Mesenchymal stem cell (in vitro differentiated cells and primary cell): ENCODE measurements at places on chromosomes 7 and 10.
A peak's percentile ranks its signal among the peaks of the same experiment; 100 is the strongest.

- H3K4me1 ChIP-seq: no peaks in the 10 kb centered on the region
- H3K27me3 ChIP-seq: no peaks in the 10 kb centered on the region
Measured at GRCh38 chr10:3363311-3364045, 190.9 kb upstream of the PITRM1 start.

- no peaks in the 10 kb centered on the region for H3K36me3 ChIP-seq
- no peak for DNase-seq
- H3K4me1 ChIP-seq: no peaks in the 10 kb centered on the region
- H3K27me3 ChIP-seq: no peaks in the 10 kb centered on the region
- H3K4me3 ChIP-seq: no peak overlapping the region
- H3K27ac ChIP-seq: no peak overlapping the region
Measured at GRCh38 chr7:114534953-114535352, 120.3 kb downstream of the FOXP2 start.

- peak; percentile 44 for DNase-seq
- no peaks in the 10 kb centered on the region for H3K27me3 ChIP-seq
- H3K36me3 ChIP-seq: peaks cover 2% of the 10 kb centered on the region
Measured at GRCh38 chr10:27241010-27241651, 534 bp upstream of the ACBD5 start.

GRCh38 chr10:120262857-120263547, 194.0 kb upstream of the PLPP4 start:
- H3K27me3 ChIP-seq: no peaks in the 10 kb centered on the region
- H3K36me3 ChIP-seq: no peaks in the 10 kb centered on the region
- no peak overlapping the region for H3K4me3 ChIP-seq
- no peak for DNase-seq

- H3K27ac ChIP-seq: no peak overlapping the region
- H3K4me1 ChIP-seq: no peaks in the 10 kb centered on the region
- H3K4me3 ChIP-seq: no peak overlapping the region
- no peak for DNase-seq
- peaks cover 5% of the 10 kb centered on the region for H3K36me3 ChIP-seq
Measured at GRCh38 chr10:101968286-101968939, 87.6 kb downstream of the ARMH3 start.

DNA sequence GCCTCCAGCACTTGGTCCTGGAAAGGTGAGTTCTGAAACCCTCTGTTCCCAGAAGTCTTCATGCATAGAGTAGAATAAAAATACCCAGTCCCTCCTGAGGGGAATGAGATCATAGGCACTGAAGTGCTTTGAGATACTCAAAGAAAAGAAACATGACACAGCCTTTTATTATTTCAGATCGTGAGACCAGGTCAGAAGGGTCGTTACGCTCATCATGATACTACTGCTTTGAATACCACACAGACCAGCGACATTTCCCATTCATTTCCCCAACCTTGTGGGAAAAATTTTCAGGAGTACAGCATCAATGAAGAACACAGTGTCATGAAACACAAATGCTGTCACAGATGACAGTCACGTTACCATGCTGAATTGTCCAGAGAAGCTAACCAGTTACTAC, 15.0 kb downstream of the CLRN3 start:
- H3K4me3 ChIP-seq: no peak overlapping the region
- H3K27me3 ChIP-seq: no peaks in the 10 kb centered on the region
- no peaks in the 10 kb centered on the region for H3K36me3 ChIP-seq
- no peak overlapping the region for H3K27ac ChIP-seq
- DNase-seq: no peak

GRCh38 chr7:47438411-47439029, 143.4 kb downstream of the TNS3 start:
- H3K27ac ChIP-seq: no peak overlapping the region
- H3K36me3 ChIP-seq: peaks cover 2% of the 10 kb centered on the region
- no peak overlapping the region for H3K4me3 ChIP-seq

DNA sequence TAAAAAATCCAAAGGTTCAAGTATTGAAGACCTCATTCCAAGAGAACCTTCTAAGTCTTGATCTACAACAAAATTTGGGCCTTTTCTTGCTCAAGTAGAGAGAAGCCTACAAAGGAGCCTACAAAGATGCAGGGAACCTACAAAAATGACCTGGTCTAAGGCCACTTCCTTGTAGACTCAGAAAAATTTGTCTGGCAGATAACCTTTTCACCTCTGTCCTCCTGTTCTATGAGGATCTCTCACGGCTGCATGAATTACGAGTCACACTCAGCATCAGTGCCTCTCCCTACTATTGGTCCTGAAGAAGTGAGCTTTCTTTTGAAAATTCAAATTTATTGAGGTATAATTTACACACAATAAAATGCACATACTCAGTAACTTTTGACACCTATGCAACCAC, 29.3 kb downstream of the CCNJ start:
- DNase-seq: no peak
- H3K36me3 ChIP-seq: no peaks in the 10 kb centered on the region
- no peak overlapping the region for H3K4me3 ChIP-seq
- H3K27me3 ChIP-seq: no peaks in the 10 kb centered on the region

DNA sequence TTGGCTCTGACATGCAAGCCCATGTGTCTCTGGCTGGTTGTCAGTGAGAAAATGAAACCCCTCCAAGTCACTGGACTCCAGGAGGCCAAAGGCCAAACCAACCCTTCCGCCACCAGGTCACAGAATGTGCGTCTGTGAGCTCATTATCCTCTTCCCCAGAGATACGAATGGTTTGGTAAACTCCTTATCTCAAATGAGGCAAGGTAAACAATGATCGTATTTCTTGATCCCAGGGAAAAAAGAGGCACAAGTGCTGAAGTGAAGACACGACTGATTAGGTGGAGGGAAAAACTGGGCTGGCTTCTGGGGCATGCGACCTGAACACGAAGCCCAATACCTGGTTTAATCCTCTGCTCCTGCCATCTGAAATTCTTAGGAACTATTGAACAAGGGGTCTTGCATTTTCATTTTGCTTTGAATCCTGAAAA, 70.6 kb upstream of the ARID5B start:
- H3K4me1 ChIP-seq: no peaks in the 10 kb centered on the region
- H3K27me3 ChIP-seq: no peaks in the 10 kb centered on the region
- no peak for DNase-seq
- no peak overlapping the region for H3K4me3 ChIP-seq
